Trophoblast cell (in vitro differentiated cells and primary cell): ENCODE measurements at places on chromosomes 6 and 20.
A peak's percentile ranks its signal among the peaks of the same experiment; 100 is the strongest.

DNA sequence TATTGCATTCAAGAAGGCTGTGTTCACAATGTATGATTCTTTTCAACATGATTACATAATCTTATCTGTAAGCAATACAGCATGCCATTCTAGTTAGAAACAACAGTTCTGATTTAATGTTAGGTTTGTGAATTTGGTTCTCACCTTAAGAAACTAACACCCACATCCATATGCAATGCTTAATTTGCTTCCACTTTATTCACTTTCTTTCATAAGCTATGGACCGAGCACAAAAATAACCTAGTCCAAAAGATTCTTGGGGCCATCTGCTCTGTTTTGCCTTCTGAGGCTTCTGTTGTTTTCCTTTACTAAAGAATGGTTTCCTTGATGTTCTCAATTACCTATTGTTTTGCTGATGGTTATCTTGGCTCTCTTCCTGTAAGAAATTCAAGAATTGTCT is 258.2 kb downstream of the EYS start:
- DNase-seq: no peak
- no peak overlapping the region for H3K27ac ChIP-seq
- H3K27me3 ChIP-seq: no peaks in the 10 kb centered on the region
- H3K36me3 ChIP-seq: no peaks in the 10 kb centered on the region

GRCh38 chr6:130229645-130230044 is 6.9 kb upstream of the SAMD3 start:
- no peak overlapping the region for H3K27ac ChIP-seq
- no peaks in the 10 kb centered on the region for H3K27me3 ChIP-seq

- no peak for DNase-seq
- no peak overlapping the region for H3K27ac ChIP-seq
- no peak overlapping the region for H3K4me3 ChIP-seq
- H3K27me3 ChIP-seq: no peaks in the 10 kb centered on the region
These were observed 23.5 kb downstream of the PLAGL2 start for GRCh38 chr20:32183947-32184635.

DNA sequence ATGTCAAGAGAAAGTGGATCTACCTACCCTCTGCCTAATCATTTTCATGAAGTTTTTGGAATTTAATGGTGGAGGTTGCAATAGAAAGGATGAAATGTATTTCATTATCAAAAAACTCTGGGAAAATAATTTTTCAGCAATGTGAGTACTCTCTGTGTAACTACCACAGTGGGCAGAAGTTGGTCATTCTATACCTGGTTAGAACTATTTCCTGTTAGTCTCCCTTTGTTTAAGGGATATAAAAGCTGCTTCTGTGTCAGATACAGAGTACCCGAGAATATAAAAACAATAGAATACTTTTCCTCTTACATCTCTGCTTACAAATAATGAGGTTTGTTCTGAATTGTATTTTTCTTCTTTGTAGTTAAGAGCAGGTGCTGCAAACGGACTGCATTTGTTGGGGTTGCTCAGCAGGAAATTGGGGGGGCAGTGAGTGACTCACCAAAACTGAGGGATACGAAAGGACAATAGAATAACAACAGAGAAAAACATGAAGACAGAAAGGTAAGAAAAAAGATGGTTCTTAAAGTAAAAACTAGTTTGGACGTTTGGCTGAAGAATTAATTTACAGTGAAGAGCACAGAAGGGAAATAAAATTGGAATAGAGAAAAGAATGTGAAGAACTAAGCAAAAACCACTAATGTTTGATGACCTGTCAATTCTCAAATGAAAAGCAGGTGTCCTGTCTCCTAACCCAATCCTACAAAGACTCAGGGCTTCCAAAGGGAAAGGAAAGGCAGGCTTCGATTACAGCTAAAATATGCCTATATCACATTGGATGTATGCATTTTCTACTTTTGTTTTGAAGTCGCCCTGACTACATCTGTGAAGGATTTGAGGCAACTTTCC is 703.1 kb downstream of the RFPL4B start:
- no peaks in the 10 kb centered on the region for H3K4me1 ChIP-seq
- H3K27ac ChIP-seq: peak overlapping the region; percentile 38
- DNase-seq: no peak
- no peaks in the 10 kb centered on the region for H3K27me3 ChIP-seq
- no peak overlapping the region for H3K4me3 ChIP-seq

GRCh38 chr6:169044381-169045230 is 209.0 kb downstream of the THBS2 start:
- H3K4me1 ChIP-seq: no peaks in the 10 kb centered on the region
- no peak overlapping the region for H3K4me3 ChIP-seq
- no peak overlapping the region for H3K27ac ChIP-seq
- DNase-seq: no peak
- H3K36me3 ChIP-seq: no peaks in the 10 kb centered on the region

GRCh38 chr20:17395729-17396128 is 135.4 kb downstream of the BFSP1 start:
- no peaks in the 10 kb centered on the region for H3K4me1 ChIP-seq
- no peak for DNase-seq
- H3K36me3 ChIP-seq: no peaks in the 10 kb centered on the region
- no peaks in the 10 kb centered on the region for H3K27me3 ChIP-seq
- H3K27ac ChIP-seq: no peak overlapping the region

DNA sequence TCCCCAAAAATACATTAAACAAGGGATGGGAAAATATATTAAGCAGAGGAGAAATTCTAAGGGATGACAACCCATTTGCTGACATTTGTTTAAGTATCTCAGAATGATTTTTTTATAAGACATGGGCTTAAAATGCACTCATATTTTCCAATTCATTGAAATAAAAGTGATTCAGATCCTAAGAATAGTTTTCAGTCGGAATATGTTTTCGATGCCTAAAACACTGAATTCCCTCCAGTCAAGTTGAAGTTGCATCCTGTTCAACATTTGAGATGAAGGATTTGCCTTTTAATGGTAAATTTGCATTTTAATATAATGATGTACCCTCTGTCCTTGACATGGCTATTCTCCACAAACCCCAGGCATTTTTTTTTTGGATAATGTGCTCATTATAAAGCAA is 79.3 kb downstream of the PTCHD4 start:
- no peak overlapping the region for H3K27ac ChIP-seq
- H3K4me1 ChIP-seq: no peaks in the 10 kb centered on the region
- H3K4me3 ChIP-seq: no peak overlapping the region
- no peaks in the 10 kb centered on the region for H3K27me3 ChIP-seq
- no peaks in the 10 kb centered on the region for H3K36me3 ChIP-seq
- no peak for DNase-seq

DNA sequence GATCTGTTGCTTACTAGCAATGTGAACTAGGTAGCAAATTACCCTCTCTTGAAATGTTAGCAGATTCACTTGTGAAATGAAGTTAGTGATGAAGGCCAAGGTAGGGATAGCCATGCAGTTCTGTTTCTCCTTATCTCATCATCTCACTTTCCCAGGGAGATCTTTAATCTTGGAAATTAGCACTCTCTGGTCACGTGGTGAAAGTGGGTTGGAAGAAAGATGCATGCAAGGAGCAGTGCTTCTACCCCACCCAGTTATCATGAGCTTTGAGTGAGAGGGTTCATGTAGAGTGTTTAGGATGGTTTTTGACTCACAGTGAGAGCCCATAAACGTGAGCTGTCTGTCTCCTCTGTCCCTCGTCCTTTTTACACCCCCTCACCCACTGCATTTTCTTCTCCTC is 346.3 kb downstream of the QKI start:
- H3K27me3 ChIP-seq: no peaks in the 10 kb centered on the region
- peaks cover 4% of the 10 kb centered on the region for H3K4me1 ChIP-seq
- no peak overlapping the region for H3K27ac ChIP-seq
- H3K4me3 ChIP-seq: no peak overlapping the region

GRCh38 chr20:62522748-62523396 is 47.1 kb upstream of the GATA5 start:
- DNase-seq: no peak
- no peaks in the 10 kb centered on the region for H3K27me3 ChIP-seq
- no peak overlapping the region for H3K4me3 ChIP-seq
- peaks cover 6% of the 10 kb centered on the region for H3K4me1 ChIP-seq

GRCh38 chr6:122405417-122405816 is 6.0 kb downstream of the HSF2 start:
- no peak overlapping the region for H3K4me3 ChIP-seq
- no peaks in the 10 kb centered on the region for H3K27me3 ChIP-seq
- DNase-seq: no peak

DNA sequence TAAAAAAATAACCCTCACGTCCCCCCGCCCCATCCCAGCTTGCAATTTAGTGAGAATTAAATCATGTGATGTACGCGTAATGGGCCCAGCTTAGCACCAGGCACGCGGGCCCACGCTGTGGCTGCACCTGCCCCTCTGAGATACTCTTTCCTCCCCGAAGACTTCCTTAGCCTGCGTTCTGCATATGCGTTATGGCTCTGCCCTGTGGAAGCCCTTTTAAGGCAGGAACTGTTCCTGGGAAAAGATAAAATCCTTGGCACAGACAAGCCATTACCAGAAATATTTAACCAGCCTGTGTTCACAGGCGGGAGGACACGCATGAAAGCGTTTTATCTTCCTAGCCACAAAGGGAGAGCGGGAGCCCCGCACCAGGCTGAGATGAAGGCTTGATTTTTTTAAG is 311.0 kb downstream of the LRFN2 start:
- no peaks in the 10 kb centered on the region for H3K4me1 ChIP-seq
- DNase-seq: no peak
- no peak overlapping the region for H3K27ac ChIP-seq
- no peak overlapping the region for H3K4me3 ChIP-seq
- no peaks in the 10 kb centered on the region for H3K36me3 ChIP-seq

- DNase-seq: peak; percentile 30
- peaks cover 10% of the 10 kb centered on the region for H3K4me1 ChIP-seq
- H3K36me3 ChIP-seq: peaks cover 36% of the 10 kb centered on the region
- H3K27me3 ChIP-seq: no peaks in the 10 kb centered on the region
- H3K4me3 ChIP-seq: peak overlapping the region; percentile 96
These were observed 1.1 kb downstream of the GNL1 start for GRCh38 chr6:30554962-30555815.

GRCh38 chr6:151100326-151100725 is 139.4 kb upstream of the AKAP12 start:
- H3K4me3 ChIP-seq: no peak overlapping the region
- H3K36me3 ChIP-seq: peaks cover 9% of the 10 kb centered on the region
- DNase-seq: no peak

GRCh38 chr6:114556846-114557488 is 214.1 kb upstream of the HS3ST5 start:
- H3K4me3 ChIP-seq: no peak overlapping the region
- H3K36me3 ChIP-seq: no peaks in the 10 kb centered on the region
- H3K4me1 ChIP-seq: no peaks in the 10 kb centered on the region
- H3K27ac ChIP-seq: no peak overlapping the region
- no peaks in the 10 kb centered on the region for H3K27me3 ChIP-seq

- no peak overlapping the region for H3K27ac ChIP-seq
- H3K4me1 ChIP-seq: peaks cover 10% of the 10 kb centered on the region
- no peak for DNase-seq
These were observed 37.9 kb downstream of the SYNDIG1 start for GRCh38 chr20:24507182-24507853.

DNA sequence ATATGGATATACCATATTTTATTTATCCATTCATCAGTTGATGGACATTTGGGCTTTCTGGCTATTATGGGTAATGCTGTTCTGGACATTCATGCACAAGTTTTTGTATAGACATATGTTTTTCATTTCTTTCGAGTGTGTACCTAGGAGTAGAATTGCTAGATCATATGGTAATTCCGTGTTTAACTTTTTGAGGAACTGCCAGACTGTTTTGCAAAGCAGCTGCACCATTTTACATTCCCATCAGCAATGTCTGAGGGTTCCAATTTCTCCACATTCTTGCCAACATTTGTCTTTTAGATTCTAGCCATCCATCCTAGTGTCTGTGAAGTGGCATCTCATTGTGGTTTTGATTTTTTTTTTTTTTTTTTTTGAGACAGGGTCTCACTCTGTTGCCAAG is 20.8 kb downstream of the SRC start:
- H3K36me3 ChIP-seq: peaks cover 51% of the 10 kb centered on the region
- no peak overlapping the region for H3K4me3 ChIP-seq
- no peak overlapping the region for H3K27ac ChIP-seq
- H3K4me1 ChIP-seq: no peaks in the 10 kb centered on the region
- H3K27me3 ChIP-seq: no peaks in the 10 kb centered on the region
- no peak for DNase-seq

- DNase-seq: peak; percentile 89
- no peak overlapping the region for H3K27ac ChIP-seq
- no peak overlapping the region for H3K4me3 ChIP-seq
- H3K36me3 ChIP-seq: no peaks in the 10 kb centered on the region
- no peaks in the 10 kb centered on the region for H3K27me3 ChIP-seq
These were observed 44.2 kb downstream of the KCNK5 start for GRCh38 chr6:39184906-39185580.

- no peak overlapping the region for H3K4me3 ChIP-seq
- no peak for DNase-seq
- H3K27me3 ChIP-seq: no peaks in the 10 kb centered on the region
These were observed 40.8 kb upstream of the GFOD1 start for GRCh38 chr6:13528232-13528631.

- peak overlapping the region; percentile 78 for H3K4me3 ChIP-seq
- peaks cover 12% of the 10 kb centered on the region for H3K4me1 ChIP-seq
- H3K27ac ChIP-seq: peak overlapping the region; percentile 64
- no peaks in the 10 kb centered on the region for H3K27me3 ChIP-seq
- H3K36me3 ChIP-seq: peaks cover 9% of the 10 kb centered on the region
These were observed 301 bp downstream of the PPP1R3D start for GRCh38 chr20:59939879-59940128.

DNA sequence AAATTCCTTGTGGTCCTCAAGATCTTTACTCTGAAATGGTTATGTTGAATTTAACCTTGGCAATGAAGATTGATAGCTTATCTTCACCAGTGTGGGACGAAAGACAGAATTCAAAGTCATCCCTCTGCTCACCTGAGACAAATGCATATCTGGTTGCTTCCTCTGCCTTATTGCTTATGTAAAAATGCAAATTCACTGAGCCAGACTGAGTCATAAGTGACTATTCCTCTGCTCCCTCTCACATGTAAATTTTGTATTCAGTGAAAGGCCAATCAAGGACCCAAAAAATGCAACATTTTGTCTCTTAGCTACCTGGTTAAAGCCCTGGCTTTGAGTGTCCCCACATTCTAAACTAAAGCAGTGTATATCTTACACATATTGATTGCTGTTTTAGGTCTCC is 593.1 kb upstream of the GJE1 start:
- no peaks in the 10 kb centered on the region for H3K27me3 ChIP-seq
- DNase-seq: no peak
- no peak overlapping the region for H3K27ac ChIP-seq
- no peak overlapping the region for H3K4me3 ChIP-seq
- no peaks in the 10 kb centered on the region for H3K4me1 ChIP-seq
